HCEC 1CT (cell line): ENCODE measurements at places on chromosomes 5 and 9.

DNA sequence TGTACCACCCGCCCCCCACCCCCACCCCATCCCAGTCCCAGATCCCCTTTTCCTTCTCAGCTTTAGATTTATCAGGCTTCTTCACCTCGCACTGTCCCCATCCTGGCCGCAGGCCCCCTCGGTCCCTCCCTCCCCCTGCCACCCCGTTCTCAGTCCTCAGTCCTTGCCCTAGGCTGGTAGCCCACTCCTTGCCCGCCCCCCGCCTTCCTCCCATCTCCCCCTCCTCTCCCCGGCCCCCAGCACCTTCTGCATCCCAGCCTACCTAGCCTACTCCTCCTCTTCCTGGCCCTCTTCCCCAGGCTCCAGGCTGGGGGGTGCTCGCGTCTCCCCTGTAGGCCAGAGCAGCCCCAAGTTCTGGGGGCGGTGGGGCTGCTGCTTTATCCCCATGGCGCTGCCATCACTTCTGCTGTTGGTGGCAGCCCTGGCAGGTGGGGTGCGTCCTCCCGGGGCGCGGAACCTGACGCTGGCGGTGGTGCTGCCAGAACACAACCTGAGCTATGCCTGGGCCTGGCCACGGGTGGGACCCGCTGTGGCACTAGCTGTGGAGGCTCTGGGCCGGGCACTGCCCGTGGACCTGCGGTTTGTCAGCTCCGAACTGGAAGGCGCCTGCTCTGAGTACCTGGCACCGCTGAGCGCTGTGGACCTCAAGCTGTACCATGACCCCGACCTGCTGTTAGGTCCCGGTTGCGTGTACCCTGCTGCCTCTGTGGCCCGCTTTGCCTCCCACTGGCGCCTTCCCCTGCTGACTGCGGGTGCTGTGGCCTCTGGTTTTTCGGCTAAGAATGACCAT is 828 bp downstream of the NPR2 start:
- DNase-seq, result no peak

- DNase-seq, result no peak
These were observed 45.9 kb downstream of the SEMA6A start for GRCh38 chr5:116528519-116529234.

DNA sequence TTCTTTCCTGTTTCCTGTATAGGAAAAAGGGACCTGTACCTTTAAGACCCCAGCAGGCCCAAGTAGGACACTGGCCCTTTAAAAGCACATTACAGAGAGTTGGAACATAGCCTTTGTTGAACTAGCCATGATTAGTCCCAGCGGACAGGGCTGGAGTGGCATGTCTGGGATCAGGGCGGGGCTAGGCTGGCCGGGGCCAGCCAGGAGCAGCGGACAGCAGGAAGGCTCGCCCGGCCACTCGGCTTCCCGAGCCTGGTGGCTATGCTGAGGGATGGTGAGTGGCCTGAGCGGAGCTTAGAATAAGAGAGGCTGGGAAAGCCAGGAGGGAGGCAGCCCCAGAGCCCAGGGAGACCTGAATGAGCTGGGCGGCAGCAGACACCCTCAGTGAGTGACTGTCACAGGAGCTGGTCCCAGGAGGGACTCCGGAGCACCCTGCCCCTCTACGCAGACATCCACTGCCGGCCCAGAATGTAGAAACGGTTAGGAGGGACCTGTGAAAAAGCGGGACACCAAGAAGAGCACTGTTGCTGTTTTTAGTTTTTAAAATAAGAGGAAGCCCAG is 92.1 kb downstream of the DAB2IP start:
- DNase-seq, result peak; percentile 92

DNA sequence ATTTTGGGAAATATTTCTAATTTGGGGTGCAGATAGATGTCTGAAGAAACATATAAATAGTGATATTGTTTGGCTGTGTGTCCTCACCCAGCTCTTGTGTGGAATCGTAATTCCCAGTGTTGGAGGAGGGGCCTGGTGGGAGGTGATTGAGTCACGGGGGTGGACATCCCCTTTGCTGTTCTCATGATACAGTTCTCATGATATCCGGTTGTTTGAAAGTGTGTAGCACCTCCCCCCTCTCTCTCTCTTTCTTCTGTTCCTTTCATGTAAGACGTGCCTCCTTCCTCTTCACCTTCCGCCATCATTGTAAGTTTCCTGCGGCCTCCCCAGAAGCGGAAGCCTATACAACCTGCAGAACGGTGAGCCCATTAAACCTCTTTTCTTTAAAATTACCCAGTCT is 11.4 kb upstream of the ADAMTS16 start:
- no peak for DNase-seq

- DNase-seq, result no peak
These were observed 3.6 kb upstream of the RGMB start for GRCh38 chr5:98769959-98770208.

- DNase-seq, result peak; percentile 4
These were observed 221.3 kb downstream of the GRIA1 start for GRCh38 chr5:153711755-153712154.
